Activated T-helper 1 cell treated with Interleukin-2 at 50 U/mL for 16 hours (primary cell): ENCODE measurements at places on chromosomes 6 and 20.

- no peak for DNase-seq
Observed at GRCh38 chr6:7201444-7201731, 93.6 kb downstream of the RREB1 start.

DNA sequence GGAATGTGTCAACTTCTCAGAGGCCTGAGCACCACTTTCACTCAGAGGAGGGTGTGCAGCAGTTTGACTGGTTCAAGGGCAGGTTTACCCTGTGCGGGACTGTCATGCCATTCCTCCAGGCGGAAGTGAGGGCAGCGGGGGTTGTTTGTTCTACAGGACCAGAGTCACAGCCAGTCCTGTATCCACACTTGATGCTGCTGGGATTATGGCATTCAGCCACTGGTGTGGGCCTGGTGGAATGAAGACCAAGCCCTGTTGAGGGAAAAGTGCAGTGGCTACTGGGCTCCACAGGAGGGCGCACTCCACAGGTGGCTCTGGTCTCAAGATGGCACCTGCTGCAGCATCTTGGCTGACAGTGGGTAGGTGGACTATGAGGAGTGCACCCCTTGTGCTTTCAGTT, 14.8 kb downstream of the SEMG2 start:
- DNase-seq: no peak

DNA sequence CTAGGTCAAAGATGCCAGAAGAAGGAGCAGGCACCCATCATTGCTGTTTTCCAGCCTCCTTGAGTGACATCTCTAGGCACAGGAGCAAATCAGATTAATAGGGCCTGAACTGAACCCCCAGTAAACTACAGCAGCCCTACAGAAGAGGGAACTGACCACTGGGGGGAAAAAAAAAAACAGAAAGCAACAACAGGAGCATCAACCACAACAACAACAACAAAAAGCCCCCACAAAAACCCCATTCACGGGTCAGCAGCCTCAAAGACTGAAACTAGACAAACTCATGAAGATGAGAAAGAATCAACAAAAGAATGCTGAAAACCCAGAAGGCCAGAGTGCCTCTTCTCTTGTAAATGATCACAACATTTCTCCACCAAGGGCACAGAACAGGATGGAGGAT, 537.4 kb upstream of the BTBD3 start:
- no peak for DNase-seq

DNA sequence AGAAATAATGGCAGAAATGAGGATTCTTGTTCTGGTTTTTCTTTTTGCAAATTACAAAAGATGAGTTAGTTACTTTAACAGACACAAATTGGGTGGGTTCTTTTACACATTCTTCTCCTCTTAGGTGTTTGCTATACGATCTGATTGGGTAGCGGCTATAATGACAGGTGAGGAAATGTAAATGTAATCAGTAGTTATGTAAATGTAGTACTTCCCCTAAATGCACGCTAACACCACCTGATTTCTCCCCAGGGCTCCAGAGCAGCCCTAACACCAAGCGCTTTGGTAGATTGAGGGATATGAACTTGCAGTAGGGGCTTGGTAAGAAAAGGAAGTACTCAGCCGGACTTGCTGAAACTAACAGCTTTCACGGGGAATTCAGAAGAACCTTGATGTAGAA, 499.4 kb upstream of the NOX3 start:
- no peak for DNase-seq

- DNase-seq: peak; percentile 15
Observed at GRCh38 chr20:47272893-47273590, 83.5 kb downstream of the ZMYND8 start.

DNA sequence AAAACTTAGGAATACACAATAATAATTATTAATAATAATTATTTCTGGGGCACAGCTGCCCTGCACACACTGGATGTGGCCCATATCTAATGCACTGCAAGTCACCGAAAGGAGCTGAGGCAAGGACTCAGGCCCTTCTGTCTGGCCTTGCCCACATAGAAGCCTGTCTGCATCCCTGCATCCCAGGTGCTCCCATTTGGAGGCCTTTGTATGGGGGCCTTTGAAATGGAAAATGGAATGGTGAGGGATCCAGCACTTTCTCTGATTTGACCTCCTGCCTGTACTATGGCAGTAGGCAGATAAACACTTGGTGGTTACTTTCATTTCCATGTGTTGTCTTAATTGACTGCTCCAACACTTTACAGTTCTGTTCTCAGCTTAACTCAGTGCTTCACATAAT, 75.7 kb upstream of the PTCHD4 start:
- DNase-seq: no peak

DNA sequence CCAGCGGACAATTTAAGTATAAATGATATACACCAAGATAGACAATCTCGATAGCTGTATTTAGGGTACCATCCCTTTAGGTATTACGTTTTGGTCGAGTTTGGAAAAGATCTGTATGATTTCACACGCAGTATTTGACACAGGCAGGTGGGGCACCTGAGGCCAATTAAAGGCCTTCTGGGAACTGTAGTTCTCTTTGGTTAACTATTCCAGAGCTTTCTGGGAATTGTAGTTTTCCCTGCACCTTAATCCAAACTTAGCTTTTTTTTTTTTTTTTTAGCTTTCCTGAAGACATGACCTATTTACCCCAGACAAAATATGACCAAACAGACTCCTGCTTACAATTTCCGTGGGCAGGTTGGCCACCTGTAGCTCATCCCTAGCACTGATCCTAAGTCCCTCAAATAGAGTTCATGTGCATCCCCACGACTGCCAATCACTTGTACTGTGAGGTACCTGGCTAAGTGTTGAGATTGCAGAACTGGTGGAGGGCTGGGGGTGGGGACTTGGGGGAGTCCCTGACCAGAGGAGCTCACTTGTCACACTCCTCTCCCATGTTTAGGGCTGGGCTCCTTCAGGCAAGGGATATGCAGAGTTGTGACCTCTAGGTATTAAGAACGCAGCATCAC, 999 bp upstream of the EHMT2 start:
- DNase-seq: no peak

DNA sequence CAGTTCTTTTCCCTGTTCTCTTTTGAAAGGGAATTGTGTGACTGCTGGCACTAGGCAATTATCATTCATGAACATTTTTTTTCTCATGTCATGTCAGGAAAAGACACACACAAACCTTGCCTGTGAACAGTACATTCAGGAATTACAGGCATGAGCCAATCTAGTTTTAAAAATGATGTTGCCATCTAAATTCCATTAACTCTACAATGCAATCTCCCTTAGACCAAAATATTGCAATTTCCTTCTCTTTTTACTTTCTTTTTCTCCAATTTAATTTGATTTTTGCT, 127.5 kb upstream of the STMND1 start:
- no peak for DNase-seq

GRCh38 chr6:145067430-145067829, 667.9 kb downstream of the EPM2A start:
- DNase-seq: no peak

- DNase-seq: no peak
Observed at GRCh38 chr6:156348424-156348823, 428.8 kb upstream of the ARID1B start.

DNA sequence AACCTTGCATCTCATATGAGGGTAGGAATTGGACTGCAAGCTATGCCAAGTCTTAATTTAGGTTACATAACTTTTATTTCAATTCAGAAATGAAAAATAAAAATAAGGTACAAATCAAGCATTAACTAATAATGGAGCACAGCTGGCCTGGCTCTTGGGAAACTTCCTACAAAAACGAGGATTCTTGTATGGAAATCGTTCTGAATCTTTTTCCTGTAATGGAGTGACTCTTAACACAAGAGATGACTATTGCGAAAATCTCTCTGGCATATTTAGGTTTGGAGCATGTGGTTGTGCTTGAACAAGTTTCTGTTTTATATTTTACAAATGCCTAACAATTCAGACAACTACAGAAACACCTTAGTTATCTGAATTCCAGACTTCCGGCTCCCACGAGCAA, 34.0 kb upstream of the PI16 start:
- no peak for DNase-seq

DNA sequence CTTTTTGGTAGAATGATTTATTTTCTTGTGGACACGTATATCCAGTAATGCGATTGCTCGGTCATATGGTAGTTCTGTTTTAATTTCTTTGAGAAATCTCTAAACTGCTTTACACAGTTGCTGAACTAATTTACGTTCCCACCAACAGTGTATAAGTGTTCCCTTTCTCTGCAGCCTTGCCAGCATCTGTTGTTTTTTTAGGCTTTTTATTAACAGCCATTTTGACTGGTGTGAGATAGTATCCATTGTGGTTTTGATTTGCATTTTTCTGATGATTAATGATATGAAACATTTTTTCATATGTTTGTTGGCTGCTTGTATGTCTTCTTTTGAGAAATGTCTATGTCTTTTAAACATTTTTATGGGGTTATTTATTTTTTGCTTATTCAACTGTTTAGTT, 196.7 kb downstream of the MOXD1 start:
- no peak for DNase-seq

DNA sequence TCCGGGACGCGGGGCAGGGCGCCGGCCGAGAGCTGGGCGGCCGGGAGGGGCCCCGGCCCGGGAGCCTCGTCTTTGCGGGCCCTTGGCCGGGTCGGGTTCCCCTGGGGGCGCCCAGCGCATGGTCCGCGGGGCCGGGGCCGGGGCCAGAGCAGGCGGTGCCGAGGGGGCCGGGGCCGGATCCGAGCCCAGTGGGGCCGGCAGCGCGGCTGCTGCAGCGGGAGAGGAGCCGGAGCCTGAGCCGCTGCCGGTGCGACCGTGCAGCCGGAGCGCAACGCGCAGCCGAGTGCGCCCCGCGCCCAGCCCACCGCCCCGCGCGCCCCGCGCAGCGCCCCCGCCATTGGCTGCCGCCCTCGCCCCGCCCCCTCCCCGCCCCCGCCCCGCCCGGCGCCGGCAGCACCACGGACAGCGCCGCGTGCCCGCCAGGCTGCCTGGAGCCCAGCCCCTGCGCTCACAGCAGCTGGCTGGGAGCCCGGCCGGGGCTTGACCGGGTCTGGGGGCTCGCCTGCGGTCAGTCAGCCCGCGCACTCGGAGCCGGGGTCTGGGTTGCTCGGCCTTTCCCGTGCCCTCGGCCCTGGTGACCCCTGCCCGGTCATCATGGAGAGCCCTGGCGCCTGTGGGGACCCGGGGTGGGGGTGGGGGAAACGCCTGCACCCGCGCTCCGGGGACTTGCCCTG, at the start of gene HRH3:
TSS of gene HRH3 (minus strand) at position 287 of the 674 bp plus-strand sequence. CDS start 308 bp downstream, outside the sequence.
- DNase-seq: peak; percentile 10

- DNase-seq: no peak
Observed at GRCh38 chr20:44776980-44777379, 31.3 kb downstream of the KCNK15 start.

GRCh38 chr6:43773050-43773979, 3.3 kb downstream of the VEGFA start:
- no peak for DNase-seq

- no peak for DNase-seq
Observed at GRCh38 chr20:37904845-37905373, 2.0 kb downstream of the VSTM2L start.

GRCh38 chr6:129871221-129871620, 10.1 kb upstream of the TMEM244 start:
- DNase-seq: no peak

DNA sequence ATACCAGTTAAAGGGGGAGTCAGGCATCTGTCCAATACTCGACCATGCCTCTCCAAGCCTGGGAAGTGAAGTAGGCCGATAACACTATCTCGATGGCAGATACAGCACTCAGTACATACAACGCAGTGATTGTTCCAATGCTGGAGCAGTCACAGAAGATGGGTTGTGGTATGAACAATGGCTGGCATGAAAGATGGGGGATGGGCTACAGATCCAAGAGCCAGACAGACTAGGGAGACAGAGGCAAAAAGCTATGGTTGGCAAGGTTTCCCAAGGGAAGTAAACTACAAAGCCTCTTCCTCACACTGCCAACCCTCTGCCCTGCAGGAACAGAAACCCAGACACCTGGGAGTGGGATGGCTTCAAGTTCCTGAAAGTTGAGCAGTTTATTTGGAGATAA, 19.2 kb downstream of the FKBP1A start:
- DNase-seq: no peak

DNA sequence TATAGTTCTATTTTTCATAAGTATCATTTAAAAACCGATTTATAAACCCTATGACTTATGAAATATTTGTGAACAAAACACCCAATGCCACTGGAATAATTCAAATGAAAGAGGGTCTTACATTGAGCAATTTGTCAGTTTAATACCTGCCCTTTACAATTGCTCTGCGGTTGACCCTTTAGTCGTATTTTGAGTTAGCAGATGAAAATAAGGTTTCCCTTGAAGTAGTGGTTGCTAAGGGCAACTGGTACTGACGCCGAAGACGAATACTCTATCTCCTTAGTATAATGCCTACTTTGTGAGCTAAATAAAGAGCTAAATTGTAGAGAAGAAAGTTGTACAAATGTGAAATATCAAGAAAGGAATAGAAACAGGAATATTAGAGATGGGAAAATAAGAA, 69.4 kb downstream of the KCNQ5 start:
- DNase-seq: no peak

DNA sequence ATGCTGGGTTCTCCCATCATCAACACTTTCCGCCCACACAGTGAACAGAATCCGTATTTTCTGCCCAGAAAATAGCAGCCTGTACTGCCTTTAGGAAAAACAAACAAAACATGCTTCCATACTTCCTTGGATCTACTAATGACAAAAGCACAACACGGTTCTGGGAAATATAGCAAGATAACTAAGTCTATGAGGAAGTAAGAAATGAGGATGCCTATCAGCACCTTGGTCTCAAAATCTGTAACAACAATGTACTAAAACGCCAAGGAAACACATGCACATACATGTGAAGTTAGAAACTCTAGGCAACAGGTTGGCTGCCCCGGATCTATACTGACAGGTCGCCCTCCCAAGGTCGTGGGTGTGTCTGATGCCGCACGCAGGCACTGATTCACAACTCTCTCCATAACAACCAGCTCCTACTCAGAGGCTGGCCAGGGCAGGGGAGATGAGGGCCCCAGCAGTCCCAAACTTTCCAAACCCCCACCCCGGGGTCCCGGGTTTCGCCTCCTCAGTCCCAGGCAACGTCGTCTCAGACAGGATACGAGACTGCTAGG, 710 bp downstream of the BTBD9 start:
- peak; percentile 44 for DNase-seq

- no peak for DNase-seq
Observed at GRCh38 chr20:49043000-49043399, 3.1 kb upstream of the CSE1L start.

DNA sequence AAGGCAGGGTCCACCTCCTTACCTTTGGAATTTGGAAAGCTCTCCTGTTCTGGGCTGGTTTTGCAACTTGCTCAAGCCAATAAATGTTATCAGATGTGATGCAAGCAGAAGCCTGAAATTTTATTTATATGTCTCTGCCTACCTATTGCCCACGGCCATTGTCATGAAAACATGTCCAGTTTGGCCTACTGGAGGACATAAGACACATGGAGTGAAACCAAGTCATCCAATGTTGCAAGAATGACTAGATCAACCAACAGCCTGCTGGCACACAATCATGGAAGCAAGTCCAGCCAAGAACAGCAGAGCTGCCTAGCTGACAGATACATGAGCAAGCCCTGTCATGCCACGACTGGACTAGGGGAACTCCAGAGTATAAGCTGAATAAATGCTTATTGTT, 56.7 kb upstream of the IRAK1BP1 start:
- no peak for DNase-seq

DNA sequence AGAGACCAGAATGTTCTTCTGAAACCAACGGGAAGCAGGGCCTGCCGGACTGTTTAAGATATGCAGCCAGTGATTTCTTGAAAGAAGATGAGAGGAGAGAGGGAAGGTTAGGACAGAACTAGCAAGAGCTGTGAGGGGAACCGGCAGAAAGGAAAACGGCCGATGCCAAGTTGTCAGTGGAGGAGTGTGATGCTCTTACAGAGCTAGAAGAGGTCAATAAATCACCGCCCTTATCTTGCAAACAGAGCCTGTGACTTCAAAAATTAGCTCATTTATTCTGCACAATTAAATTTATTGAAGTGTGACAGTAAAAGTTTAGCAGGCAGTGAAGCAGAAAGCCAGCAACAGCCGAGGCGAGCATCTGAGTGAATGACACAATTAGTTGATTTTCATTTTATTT, 509.5 kb upstream of the ID4 start:
- DNase-seq: no peak
